AG04450 (cell line): ENCODE measurements at places on chromosomes 6 and 20.

- DNase-seq = no peak
These were observed 4.8 kb downstream of the NDRG3 start for GRCh38 chr20:36741072-36741471.

- DNase-seq = no peak
These were observed 46.7 kb downstream of the FGD2 start for GRCh38 chr6:37052027-37052628.

GRCh38 chr6:161369339-161369738 is 95.5 kb upstream of the AGPAT4 start:
- DNase-seq = peak; percentile 44

- DNase-seq = no peak
These were observed 80.2 kb downstream of the SRC start for GRCh38 chr20:37426106-37426505.

- no peak for DNase-seq
These were observed 152.8 kb downstream of the GRM4 start for GRCh38 chr6:33993091-33993490.

GRCh38 chr6:57183336-57183735 is 11.2 kb downstream of the BAG2 start:
- DNase-seq = no peak
